Lower leg skin (tissue), 4 donors: ENCODE measurements at places on chromosomes 2 and 18.

DNA sequence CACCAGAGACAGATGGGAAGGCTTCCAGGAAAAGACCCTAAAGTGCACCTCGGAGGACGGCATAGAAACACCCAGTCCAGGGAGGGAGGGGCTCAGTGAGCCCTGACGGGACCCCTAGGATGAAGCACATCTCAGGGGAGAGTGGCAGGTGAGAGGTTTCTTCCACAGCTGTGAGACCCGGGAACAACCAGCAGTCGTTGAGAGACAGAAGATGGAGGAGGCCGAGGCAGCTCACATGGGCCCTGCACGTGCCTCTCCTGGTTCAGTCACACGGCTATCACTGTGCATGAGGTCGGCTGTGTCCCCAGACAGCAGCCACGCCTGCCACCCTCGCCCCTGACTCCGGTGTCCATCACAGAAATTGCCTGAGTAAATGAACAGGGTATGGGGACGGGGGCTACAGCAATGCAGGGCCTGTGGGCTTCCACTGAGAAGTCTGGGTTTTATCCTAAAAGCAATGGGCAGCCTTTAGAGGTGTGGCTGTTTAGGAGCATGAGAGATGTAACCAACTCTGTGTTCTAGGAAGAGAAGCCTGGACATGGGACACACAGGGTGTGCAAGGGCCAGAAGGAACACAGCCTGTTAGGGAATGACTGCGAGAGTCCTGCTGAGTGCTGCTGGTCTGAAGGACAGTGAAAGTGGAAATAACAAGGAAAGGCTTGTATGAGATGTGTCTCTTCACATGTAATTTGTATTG, 102.0 kb downstream of the TMEM18 start:
- DNase-seq, result no peak

GRCh38 chr2:140465301-140465700, 1665.5 kb downstream of the LRP1B start:
- no peak for DNase-seq

- DNase-seq, result no peak
Measured at GRCh38 chr2:183487326-183487725, 363.1 kb downstream of the NUP35 start.

DNA sequence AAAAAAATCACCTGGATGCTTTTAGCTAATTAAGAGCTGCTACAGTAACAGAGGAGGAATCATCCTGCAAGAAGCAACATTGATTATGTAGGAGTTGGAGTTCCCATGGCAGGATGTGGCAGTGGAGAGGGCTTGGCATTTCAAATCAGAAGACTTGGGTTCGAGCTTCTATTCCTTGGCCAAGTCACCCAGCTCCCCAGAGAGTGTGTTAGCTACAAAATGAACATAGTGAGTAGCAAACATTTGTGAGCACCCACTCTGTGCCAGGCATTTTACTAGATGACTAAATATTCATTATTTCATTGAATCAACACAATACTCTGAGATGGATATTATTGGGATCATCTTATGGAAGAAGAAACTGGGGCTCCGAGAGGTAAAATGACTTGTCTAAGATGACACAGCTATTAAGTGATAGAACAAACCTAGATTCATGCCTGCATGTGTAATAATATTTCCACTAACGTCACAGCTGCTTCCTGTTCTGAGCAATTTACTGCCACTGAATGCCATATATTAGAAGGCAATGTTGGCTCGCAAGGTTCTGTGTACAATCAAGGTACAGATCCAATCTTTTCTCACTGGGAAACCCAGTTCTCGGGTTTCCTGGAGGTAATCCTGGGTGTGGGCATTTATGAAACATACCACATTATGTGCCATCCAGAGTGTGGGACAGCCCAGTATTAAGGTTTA, 18.0 kb downstream of the NTSR2 start:
- peak; percentile 28 for DNase-seq

- no peak for DNase-seq
Measured at GRCh38 chr2:31372097-31372496, 42.4 kb downstream of the XDH start.
